ENCODE measurements at places on chromosomes 2 and 18.

- DNase-seq: no peak
These were observed 163.0 kb downstream of the IRS1 start for GRCh38 chr2:226636586-226636985.

DNA sequence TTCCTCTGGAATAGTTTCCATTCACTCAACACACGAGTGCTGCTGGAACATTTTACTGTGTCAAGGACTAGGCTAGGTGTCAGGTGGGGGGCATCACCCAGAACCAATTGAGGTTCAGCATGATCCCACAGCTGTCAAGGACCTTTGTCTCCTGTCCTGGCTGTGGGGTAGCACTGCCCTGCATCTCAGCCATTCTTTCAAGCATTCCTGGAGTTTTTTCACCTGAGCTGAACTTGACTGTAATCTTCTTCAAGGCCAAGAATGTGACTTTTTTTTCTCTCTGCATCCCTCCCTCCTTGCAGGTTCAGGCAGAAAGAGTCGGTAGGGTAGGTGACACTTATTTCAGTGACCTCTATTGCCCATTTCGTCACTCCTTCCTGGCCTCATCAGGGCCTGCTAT lies 3.5 kb downstream of the MAPK4 start:
- no peak for DNase-seq

- no peak for DNase-seq
These were observed 17.3 kb upstream of the GATA6 start for GRCh38 chr18:22152093-22152492.

DNA sequence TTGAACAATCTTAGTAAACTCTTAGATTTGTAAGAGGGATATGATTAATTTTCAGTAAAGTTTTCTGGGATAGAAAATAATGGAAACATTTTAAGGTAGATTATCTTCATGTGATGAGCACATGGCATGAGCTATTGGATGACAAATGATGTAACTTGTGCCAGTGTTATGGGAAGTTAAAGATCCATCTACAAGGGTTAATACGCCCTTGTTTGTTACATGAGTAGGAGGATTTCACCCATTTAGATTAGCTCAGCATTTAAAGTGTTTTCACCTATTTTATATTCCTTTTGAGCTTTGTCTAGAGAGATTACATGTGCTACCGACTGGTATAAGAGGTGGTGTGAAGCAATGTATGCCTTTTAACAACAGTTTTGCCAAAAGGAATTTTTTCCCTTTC lies 5.6 kb downstream of the CLIP4 start:
- DNase-seq: no peak

DNA sequence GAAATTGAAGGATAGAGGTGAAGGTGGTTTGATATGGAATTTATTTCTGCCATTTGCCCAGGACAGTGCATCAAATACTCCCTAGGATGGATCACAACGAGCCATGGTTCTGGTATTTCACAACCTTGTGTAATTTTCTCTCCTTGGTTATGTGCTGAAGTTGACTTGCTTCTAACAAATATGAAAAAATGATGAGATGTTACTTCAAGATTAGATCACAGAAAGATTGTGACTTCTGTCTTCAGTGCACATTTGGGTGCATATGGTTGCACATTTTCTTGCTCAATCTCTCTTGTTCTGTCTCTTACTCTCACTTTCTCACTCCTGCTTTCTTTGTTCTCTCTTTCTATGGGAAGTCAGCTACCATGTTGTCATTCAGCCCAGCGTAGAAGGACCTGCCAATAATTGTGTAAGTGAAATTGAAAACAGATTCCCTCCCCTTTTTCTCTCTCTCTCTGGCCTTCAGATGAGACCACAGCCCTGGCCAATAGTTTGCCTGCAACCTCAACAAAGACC lies 104.6 kb upstream of the RMDN2 start:
- DNase-seq: no peak

DNA sequence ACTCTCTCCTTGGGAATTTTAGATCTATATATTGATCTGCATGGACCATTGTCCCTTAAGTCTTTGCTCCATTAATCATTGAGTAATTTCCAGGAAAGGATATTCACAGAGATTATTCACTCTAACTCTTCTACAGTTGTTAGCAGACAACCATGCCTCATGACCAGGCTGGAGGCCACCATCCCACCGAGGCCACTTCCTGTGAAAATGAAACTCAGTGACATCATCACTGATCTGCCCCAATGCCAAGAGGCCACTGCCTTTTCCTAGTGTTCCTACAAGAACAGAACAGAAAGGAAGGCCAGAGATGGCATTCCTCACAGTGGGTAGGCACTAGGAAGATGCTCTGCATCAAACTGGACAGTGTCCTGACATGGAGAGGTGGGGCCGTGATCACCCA lies 161.3 kb downstream of the DTNA start:
- no peak for DNase-seq

GRCh38 chr18:46916551-46917107 lies 678 bp downstream of the PIAS2 start:
- no peak for DNase-seq

DNA sequence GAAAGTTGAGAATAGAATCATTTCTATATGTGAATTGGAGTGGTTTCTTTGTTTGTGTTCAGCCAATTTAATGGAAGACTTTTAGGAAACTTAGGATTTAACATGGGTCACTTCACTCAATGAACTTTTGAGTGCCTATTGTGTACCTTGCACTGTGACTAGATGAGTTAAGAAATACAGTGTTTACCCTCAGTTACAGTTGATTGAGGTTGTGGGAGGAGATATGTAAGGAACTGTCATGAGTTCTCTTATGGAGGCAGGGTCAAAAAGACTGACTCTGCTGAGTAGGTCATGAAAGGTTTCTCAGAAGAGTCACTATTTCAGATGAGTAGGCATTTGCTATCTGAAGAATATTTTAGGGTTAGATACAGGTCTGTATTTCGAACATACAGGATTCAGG lies 98.6 kb downstream of the RAB3GAP1 start:
- no peak for DNase-seq

GRCh38 chr2:239267288-239267951 lies 133.4 kb downstream of the HDAC4 start:
- DNase-seq: no peak

DNA sequence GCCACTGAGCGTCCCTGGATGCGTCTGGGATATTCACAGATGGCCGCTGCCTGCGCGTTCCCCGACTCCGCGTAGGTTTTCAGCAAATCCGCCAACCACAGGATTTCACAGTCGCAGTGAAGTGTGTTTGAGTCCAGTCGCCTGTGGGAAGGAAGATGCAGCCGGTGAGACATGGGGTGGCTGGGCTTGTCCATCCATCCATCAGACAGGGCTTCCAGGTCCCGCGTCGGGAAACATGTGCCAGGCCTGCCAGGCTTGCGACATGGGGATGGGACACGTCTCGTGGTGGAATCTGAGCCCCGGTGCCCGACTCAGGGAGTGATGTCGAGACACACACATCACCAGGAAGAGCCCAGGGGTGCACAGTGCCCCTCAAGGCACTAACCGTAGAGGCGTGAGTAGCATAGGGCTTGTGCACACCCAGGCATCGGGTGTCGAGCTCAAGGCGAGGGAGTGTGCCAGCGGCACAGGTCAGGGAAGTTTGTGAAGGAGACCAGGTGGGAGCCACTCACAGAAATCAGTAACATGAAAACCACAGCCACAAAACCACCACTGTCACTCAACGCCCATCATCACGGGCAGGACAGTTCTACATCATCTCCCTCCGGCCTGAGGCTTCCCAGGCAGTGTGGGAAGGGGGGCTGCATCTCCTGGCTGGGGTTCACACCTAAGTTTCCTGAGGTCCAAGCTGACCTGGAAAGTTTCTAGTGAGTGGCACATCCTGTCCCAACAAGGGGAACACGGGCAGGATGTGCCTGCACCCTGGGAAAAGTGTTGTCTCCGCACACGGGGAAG lies 63.9 kb downstream of the PXDN start:
- no peak for DNase-seq

DNA sequence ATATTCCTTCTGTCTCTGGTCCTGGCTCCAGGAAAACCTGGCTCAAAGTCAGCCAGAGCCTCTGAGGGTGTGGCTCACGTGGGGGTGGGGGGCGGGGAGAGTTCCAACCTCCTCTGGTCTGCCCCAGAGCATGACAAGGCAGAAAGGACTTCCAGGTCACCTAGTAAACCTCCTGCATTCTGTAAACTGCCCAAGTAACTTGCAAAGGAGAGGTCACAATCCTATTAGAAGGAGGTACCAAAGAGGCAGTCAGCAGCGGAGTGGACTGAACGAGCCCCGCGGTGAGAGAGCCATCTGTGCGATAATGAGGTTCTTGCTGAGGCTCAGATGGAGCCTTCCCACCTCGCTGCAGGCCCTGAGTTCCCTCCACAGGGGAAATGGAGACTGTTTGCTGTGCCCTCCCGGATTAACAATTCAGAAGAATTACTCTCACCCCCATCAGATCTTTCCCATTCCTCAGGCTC lies 58.9 kb upstream of the GATA6 start:
- no peak for DNase-seq

- DNase-seq: no peak
These were observed 91.5 kb upstream of the PARD3B start for GRCh38 chr2:204453730-204454167.

DNA sequence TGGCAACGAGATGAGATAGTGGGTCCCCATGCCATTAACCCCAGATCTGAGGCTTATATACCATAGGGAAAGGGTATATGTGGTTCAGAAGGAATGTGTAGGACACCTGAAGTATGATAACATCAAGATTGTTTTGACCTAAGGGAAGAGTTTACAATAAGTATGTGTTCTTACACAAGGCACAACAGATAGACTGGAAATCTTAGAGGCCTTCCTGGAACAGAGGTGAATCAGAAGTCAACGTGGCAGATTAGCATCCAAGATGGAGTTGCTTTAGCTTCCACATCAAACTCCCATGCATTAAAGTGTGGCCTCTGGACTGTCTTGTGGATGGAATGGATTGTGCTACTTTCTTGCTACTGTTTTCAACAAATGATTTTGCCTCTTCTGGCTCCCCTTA lies 116.6 kb upstream of the NT5C1B start:
- no peak for DNase-seq

GRCh38 chr2:38778687-38779082 lies 675 bp downstream of the GEMIN6 start:
- no peak for DNase-seq

- DNase-seq: no peak
These were observed 1.8 kb downstream of the ZBTB7C start for GRCh38 chr18:48407358-48407757.

DNA sequence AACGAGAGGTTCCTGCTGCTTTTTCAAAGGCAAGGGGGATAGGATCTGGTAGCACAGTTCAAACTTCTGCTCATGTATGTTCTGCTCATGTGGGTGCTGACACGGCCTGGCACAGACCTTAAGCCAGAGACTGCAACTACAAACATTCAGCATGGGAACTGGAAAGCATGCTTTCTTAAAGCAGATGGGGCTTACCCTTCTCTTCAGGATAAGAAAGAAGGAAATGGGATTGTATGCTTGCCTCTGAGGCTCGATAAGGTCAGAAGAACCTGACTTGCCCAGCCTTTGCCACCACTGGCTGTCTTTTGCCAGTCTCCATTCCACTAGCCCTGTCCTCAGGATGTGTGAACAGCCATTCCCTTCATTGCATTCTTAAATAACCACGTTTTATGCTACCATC lies 10.7 kb downstream of the DOCK10 start:
- no peak for DNase-seq

- no peak for DNase-seq
These were observed 506.7 kb upstream of the CNTNAP5 start for GRCh38 chr2:123518367-123518766.

- no peak for DNase-seq
These were observed 41.3 kb downstream of the TTC39C start for GRCh38 chr18:24055878-24056277.

DNA sequence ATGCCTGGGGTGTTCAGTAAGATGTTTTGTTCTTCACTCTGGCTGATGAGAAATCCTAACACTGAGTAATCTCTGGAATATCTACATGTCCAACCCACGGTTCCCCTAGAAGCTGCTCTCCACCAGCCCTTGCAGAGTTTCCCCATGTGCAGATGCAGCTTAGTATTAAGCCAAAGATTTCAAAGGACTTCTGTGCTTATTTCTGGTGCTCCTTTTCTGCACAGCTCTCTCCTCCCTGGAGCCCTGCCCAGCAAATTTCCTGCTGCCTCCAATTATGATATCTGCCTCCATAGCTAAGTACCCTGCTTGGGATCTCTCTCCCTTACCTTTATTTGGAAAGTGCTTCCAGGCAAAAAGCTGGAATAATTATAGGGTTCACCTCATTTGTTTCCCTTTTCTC lies 949.3 kb downstream of the BCL11A start:
- no peak for DNase-seq

DNA sequence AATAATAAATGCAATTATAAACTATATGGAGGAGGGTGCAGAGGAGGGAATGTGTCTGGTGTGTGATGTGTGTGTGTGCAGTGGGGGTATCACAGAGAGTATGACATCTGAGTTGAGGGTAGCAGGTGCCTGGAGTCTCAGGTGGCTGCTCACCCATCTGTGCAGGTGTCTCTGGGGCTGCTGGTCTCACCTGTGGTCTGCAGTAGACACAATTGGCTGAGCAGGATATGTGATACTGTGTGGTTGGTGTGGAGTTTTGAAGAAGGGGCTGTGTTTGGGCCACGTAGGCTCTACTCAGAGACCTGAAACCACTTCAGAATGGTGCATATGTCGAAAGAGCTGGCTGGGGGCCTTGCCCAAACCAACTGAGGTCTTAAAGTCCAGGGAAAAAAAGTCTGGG lies 17.0 kb downstream of the FABP1 start:
- DNase-seq: no peak

- no peak for DNase-seq
These were observed 774 bp downstream of the IER3IP1 start for GRCh38 chr18:47175283-47175897.

DNA sequence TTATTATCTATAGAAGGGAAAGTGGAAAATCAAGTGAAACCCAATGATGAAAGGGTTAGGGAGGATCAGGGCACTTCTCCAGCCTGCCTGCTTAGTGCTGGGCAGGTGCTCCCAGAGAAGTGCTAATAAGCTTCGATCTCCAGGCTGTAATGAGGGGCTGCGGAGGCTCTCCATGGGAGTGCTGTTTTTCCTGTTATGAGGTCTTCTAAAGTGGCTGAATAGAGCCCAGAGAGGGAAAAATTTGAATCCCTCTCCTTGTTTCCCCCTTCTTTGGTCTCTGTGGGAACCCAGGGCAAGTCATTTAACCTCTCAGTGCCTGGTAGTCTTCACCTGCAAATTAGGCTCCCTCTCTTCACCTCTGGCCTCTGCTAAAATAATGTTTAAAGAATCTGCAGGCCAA lies 351.7 kb upstream of the DCC start:
- no peak for DNase-seq

- DNase-seq: no peak
These were observed 776.6 kb downstream of the TSN start for GRCh38 chr2:122532072-122532344.

GRCh38 chr2:219352448-219353023 lies 20.0 kb upstream of the RESP18 start:
- no peak for DNase-seq

GRCh38 chr2:36461039-36461681 lies 105.6 kb downstream of the CRIM1 start:
- DNase-seq: no peak

DNA sequence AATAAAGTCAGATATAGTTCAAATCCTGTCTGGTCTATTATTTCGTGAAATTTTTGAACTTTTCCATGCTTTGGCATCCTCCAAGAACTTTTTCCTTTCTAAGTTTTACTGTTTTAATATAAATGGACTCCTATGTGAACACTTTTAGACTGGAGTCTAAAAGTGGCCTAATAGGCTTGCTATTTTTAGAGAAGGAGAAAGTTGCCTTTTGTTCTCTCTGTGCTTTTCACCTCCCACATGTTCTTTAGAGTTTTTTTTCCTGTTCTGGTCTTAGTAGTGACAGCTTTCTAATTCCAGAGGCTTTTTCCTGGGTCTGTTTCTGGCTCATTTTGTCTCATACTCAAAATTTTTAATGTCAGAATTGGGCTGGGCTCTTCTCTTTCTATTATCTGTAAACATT lies 72.2 kb downstream of the ADAM23 start:
- DNase-seq: no peak

GRCh38 chr18:23682472-23682871 lies 6.8 kb upstream of the LAMA3 start:
- no peak for DNase-seq

All from cerebellar nuclear complex (tissue), 1 donor.